ENCODE measurements at places on chromosomes 12 and 14.

DNA sequence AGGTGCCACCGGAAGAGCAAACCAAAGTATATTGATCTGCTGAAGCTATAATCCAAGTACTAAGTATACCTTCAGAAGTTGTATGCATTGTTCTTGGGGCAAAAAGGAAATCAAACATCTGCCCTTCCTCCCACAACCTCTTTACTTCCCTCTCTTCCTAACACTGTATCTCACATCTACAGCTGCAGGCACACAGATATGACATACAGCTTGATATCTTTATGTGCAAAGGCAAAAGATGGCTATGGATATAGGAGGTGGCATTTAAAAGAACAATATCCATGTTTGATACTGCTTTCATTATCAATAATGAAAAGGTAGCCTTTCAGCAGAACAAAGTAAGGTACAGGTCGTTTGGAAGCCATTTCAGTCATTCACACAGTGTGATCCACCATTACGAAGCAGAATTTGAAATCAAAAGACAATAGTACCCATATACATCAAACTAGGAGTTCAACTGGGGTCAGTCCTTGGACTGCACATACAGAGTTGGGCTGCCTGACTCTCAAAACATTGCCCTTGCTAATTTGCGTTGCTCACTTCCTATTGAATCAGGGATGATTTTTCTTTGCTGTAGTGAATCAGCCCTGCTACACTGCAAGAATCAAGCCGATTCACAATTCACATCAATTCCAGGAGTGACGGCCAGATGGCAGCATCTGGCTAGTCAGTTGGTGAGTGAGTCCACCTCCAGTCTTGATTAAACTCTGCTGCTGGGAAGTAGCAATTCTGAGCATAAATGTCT, 8.9 kb downstream of the ANG start:
- peak; percentile 23 for DNase-seq

GRCh38 chr12:140162-140561, 73.6 kb downstream of the IQSEC3 start:
- DNase-seq, result no peak

DNA sequence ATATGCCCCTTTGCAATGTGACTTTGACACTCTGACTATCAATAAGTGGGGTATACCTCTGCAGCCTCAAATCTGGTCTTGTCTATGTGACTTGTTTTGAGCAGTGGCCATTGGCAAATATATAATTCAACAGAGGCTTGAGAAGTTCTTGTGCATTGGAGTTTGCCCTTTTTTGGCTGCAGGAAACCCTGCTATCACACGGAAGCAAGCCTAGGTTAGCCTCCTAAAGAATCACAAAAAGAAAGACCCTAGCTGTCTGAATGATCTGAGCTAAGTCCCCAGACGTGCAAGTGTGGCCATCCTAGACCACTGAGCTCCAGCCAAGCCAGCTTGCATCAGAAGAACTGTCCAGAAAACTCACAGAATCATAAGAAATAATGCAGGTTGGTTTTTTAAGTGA, 31.8 kb upstream of the PARP11 start:
- no peak for DNase-seq

GRCh38 chr12:50980545-50980944, 28.2 kb downstream of the HIGD1C start:
- no peak for DNase-seq

GRCh38 chr12:78086553-78087362, 256.1 kb downstream of the NAV3 start:
- DNase-seq, result no peak

DNA sequence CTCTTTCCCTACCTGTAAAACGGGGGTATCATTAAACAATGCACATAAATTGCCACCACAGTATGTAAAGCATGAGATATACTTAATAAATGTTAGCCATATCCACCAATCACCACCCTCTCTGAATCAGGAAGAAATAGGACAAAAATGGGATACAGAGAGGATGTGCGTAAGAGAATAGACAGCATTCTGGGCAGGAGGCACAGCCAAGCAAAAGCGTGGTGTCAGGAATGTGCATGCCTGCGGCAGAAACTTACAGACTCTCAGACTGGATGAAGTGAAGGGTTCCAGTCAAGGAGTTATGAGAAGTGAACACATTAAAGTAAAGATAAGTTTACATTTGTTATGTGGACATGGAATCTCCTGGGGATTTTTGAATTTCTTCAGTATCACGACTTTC, 121.7 kb upstream of the MDM1 start:
- DNase-seq, result no peak

DNA sequence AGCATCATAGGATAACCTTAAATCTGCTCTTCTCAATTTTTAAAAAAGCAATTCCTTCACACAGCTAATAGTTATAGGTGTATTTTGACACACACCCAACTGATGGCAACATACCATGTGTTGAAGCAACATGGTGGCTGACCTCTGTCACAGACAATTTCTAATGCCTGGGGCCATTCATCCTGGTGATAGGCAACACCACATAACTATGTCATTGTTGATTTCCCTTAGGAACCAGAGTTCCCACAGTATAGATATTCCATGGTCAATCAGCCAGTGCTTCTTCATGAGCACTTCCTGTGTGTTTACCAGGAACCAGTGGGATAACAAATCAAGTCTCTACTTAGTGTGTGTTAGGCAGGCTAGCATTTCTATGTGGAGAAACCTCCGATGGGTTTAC, 88.3 kb downstream of the FIGNL2 start:
- no peak for DNase-seq

GRCh38 chr12:55842681-55843429, at the start of gene MMP19:
Gene MMP19, minus strand, starts transcription at chr12:55842936. Its CDS starts 106 bp downstream, at chr12:55842830.
- no peak for DNase-seq

- DNase-seq, result no peak
Measured at GRCh38 chr12:95321516-95322246, 104.1 kb downstream of the VEZT start.

GRCh38 chr12:115942346-115942745, 335.1 kb downstream of the MED13L start:
- no peak for DNase-seq

DNA sequence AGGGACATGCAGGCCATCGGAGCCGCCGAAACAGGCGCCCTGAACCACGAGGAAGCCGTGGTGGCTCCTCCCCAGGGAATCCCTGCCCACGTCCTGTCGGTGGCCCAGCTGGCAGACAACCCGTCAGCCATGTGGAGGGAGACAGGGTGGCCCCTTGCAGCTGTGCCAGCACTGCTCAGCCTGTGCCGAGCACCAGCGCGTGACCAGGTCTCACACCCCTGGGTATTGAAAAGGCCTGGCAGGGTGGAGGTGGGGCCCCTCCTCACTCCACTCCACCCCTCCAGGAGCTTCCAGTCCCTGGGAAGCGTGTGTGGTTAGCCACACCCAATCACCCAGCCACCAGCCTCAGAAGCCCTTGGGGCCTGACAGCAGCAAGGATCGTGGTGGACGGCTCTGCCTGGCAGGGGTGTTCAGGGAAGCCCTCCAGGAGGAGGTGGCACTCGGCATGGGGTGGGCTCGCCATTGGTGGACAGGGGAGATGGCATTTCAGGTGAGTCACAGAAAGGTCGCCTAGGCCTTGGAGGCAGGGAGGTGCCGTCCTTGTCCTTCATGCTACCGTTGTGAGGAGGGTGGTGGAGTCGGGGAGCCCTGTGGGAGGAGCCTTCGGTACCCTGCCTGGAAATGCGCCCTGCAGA, 12.3 kb upstream of the DLK1 start:
- no peak for DNase-seq

- no peak for DNase-seq
Measured at GRCh38 chr12:10554756-10555481, 49.2 kb downstream of the EIF2S3B start.

DNA sequence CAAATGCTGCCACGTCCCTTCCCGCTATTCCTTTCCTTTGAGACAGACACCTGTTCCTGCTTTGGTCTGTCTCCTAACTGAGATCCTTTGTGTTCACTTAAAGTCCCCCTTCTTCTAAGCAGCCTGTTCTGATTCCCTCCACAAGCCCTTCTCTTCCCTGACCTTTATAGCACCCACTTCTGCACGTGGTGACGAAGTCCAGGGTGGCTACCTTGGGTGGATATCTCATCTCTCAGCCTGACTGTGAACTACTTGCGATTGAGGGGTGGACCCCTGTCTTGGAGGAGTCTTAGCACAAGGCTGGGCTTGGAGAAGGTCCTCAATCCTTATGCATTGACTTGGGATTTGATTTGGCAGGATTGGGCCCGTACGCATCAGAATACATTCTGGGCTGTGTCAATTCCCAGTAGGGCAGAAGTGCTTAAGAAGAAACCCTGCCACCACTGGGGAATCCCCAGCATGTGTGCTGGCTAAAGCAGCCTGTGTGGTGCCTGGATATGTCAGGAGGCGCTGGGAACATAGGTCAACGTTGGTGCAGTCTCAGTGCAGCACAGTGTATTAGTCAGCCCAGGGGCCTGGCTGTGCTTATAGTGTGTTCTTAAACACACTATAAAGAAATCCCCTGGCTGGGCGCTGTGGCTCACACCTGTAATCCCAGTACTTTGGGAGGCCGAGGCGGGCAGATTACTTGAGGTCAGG, 23.6 kb downstream of the KRT80 start:
- DNase-seq, result no peak

- DNase-seq, result no peak
Measured at GRCh38 chr12:53532524-53533445, 25.5 kb upstream of the NPFF start.

- no peak for DNase-seq
Measured at GRCh38 chr14:99235582-99236320, 36.2 kb downstream of the BCL11B start.

DNA sequence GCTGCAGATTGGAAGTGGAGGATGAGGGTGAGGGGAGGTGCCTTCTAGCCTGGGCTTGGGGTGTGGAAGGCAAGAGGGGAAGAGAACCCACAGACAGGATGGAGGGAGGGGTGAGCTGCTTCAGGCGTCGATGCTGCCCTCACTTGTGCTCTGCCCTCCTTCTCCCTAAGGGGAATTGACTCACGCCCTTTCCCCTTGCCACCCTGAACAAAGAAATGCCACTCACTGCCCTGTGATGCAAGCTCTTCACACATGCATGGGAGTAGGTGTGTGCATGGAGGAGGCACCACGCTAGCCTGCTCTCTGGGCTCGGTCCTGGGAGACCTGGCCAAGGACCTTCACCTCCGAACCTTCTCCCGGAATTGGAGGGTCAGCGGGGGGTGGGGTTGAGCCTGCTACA, 35.7 kb upstream of the PRMT8 start:
- DNase-seq, result no peak

DNA sequence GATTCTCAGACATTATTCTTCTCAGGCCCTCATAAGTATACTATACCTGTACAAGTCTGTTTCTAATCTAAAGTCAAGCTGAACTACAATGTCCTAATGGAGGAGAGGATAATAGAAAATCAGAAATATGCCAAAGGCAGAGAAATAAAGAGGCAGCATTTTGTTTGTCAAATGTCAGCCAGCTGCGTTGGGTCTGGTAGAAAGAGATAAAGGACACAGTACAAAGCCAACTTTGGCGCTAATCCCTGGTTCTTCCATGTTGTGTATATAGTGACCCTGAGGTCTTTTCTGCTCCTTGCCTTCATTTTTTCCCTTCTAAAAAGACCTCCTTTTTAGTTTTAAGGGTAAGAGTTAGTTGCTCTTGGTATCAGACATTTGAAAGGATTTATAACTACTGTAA, 103.1 kb downstream of the PRICKLE1 start:
- DNase-seq, result no peak

- DNase-seq, result no peak
Measured at GRCh38 chr12:78120866-78121560, 290.3 kb downstream of the NAV3 start.

DNA sequence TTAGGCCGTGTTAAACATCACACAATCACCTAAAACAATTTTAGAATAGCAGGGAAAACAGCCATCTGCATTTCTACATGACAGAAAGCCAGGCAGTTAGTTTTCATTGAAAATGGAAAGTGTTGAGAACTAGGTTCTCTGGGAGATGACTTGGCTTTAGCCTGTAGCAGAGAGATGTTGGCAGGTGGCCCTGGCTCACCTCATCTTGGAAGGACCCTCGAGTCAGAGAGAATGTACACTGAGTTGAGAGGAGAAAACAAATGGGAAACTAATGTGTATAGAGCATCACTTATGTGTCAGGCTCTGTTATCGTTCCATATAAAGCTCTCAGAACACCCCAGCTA, 51.9 kb downstream of the SUSD6 start:
- no peak for DNase-seq

DNA sequence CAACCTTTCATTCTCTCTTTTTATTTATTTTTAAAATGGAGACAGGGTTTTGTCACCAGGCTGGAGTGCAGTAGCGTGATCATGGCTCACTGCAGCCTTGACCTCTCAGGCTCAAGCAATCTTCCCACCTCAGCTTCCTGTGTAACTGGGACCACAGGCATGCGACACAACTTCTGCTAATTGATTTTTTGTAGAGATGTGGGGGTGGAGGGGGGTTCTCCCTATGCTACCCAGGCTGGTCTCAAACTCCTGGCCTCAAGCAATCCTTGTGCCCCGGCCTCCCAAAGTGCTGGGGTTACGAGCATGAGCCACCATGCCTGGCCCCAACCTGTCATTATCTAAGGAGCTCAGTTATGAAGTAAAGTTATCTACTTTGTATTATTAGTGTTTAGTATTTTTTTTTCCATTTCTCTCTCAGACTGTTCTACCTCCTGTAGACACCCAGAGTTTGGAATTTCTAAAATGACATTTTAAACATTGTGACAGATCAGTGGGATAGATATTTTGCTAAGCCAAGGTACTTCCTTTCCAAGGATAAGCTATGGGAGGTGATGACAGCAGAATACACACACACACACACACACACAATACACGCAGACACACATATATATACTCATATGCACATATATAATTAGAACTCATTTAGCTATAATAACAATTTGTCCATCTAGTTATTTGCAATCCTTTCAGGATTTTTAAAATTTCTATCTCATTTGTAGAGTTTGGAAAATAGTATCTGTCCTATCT, 2.1 kb upstream of the USP44 start:
- no peak for DNase-seq

DNA sequence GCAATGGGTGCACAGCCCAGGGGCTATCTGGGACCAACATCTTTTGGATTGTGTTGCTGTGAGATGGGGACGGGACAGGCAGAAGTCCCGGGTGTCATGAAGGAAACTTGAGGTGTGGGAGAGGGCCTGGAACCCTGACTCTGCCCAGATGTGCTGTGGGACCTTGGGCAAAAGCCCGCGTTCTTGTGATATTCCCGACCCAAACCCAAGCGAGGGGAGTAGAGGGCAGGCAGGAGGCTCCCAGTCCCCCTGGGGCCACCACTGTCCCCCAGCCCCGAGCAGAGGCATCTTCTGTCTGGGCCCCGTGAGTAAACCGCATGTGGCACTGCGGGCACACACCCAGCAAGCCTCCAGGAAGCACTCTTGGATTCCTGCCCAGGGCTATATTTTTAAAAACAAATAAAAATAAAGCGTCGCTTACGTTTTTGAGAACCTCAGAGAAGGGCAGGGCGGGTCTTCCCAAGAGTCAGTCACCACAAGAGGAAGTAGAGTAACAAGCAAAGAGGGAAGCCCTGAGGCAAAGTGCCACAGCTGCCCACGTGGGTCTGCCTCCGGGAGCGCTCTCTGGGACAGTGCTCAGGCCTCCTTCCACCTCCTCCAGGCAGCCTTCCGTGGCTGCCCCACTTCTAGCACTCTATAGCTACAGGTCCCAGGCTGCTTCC, 39.5 kb downstream of the BEGAIN start:
- DNase-seq, result peak; percentile 13

- no peak for DNase-seq
Measured at GRCh38 chr12:43285159-43285598, 266.8 kb downstream of the ADAMTS20 start.

Measured in stimulated activated naive CD4-positive, alpha-beta T cell treated with Interleukin-2 at 50 U/mL for 16 hours (primary cell).